ENCODE measurements at places on chromosomes 12 and 14.

GRCh38 chr12:96493106-96493505 lies 3.7 kb downstream of the CFAP54 start:
- DNase-seq = no peak

DNA sequence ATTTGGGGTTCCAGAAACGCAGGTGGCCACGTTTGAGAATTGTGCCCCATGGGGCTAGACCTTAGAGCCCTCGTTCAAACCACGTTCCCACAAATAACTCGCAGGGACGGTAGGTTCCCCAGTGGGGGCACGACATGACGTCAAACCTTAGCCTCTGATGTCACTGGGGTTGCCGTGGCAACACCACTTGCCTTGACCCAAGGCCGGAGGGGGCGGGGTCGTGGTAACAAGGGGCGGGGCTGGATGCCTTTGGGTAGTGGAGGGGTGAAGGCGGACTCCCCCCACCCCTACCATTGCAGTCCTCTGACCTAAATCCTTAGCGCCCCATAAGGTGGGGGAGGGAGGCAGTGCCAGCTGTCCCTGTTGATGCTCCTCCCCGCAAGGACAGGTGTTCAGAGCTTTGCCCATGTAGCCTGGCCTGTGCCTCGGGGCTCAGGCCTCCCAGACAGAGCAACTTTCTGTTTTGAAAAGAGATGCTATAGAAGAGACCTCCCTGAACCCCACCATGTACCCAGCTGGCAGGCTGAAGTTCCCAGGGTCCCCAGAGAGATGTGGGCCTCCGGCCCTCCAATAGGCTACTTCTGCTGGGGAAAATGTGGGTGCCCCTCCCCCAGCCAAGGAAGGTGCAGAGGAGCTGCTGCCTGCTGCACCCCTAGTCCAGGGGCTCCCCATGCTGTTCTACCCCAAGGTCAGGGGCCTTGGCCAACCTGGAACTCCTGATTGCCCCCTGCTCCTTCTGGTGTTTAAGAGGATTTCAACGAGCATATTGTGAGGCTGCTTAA lies 1.9 kb downstream of the FAM222A start:
- DNase-seq = no peak

GRCh38 chr12:71755146-71755892 lies 656 bp downstream of the RAB21 start:
- DNase-seq = peak; percentile 37

DNA sequence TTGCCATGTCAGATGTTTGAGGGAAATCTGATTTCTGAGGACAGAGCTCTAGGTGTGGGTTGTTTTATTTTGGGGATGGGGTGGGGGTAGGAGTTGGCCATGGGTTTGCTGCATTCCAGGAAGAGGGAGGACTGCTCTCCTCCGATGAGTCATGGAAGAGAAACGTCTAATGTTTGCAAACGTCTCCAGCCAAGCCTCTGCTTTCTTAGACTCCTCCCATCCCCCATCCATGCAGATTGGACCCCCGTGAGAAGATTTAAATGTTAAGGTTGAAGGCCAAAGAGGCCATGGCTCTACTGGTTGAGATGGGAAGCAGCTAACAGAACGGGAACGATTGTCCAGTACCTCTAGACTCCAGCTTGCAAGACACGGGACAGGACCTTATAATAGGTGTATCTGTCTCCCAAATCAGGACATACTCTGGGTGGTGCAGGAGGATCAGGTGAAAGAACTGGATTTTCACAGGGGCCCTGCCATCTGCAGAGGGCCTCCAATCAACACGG lies 11.4 kb upstream of the ATP2A2 start:
- no peak for DNase-seq

DNA sequence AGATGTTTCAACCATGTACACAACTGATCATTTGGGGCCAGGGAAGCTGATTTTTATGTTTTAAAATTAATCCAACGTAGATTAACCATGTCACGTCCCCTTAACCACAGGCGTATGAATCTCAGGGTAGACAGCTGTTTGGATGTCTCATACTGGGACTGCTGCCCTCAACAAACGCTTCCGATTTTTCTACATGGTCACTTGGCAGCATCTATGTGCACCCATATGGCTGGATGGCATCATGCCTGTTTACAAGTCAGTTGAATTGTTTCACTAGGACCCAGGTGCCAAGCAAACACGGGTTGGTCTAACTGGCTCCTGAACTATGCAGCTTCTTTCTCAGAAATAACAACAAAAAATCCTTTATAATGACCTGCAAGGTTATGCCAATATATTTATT lies 393.8 kb downstream of the NPAS3 start:
- no peak for DNase-seq
